ENCODE measurements at places on chromosomes 5 and 9. TPM values are rescaled to one million over a fixed set of nuclear protein-coding genes. Genes with fewer than 3 reads are reported as not detected.

Gene PDGFRB
- 0.62 TPM for total RNA-seq

Gene LEAP2
- 6.0 TPM for total RNA-seq

Gene ORM2
- not detected for total RNA-seq

GRCh38 chr9:91291866-91292265 lies 69.9 kb downstream of the AUH start:
- no peak for DNase-seq

DNA sequence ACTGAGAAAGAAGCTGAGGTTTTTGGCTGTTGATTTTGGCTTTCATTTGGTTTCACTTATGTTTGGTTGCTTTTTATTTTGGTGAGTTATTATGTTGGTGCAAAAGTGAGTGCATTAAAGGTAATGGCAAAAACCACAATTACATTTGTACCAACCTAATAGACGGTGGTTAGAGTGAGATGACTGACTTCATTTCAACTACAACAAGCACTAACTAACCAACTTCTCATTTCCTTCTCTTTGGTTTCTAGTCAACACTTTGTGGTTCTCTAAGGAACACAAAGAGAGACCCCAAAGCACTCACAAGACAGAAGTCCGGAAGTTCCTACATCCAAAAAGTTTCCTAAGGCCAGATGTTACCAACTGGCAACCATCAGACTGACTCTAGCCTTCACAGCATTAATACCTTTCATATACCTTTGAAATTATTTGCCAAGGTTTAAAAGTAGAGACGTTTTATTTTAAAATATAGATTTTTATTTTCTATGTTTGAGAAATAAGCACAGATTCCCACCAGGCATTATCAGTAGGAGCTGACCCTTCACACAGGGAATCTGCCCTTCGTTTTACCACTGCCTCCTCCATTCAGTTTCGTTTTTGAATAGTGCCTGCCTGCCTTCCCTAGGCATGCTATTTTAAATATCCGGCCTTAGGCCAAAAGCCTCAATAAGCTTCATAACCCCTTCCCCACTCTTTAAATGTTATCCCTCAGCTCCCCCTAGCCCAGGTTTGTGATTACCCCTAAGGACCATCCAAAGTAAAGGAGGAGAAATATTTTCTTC lies 301.1 kb upstream of the PTGER4 start:
- no peak for DNase-seq

GRCh38 chr5:143431789-143432188 lies 28.3 kb upstream of the NR3C1 start:
- DNase-seq: no peak

- DNase-seq: no peak
Measured at GRCh38 chr5:151432210-151432609, 15.2 kb upstream of the SLC36A1 start.

DNA sequence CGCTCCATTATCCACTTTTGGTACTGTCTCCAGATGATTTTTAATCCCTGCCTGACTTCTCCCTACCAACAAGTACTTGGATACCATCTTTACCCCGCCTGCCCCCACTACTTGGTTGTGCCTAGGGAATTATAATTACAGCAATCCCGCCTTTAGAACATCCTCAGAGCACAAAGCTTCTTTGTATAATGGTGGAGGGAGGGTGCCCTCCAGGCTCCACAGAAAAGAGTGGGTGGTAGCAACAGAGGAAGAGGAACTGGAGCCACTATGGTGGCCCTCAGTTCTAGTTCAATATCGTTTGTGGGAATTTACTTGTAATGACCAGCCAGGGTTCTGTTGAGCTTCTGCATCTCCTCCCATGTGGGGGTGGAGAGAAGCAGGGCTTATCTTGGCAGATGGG lies 79.0 kb upstream of the RNF38 start:
- no peak for DNase-seq

DNA sequence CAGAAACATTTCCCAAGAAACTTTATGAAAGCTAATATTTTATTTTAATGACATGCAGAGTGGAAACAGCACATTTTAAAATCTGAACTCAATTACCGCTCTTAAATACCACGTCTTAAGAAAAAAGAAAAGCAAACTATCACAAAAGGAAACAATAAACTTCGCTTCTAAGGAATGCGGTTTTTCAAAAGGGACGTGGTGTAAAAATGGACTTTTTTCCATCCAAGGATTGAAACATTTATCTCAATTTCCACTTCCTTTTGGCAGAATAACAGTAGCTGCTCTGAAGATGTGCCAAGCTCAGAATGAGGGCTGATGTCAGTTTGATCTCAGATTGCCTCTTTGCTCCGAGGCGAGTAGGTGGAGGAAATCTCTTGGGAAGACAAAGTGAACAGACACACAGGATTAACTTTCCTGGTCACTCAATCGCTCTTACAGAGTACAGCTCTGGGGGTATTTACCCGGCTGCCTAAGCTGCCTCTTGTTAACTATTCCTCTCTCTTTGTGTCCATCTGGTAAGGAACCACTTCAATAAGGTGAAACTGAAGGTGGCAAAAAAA lies 158.5 kb downstream of the TRPM6 start:
- no peak for DNase-seq

GRCh38 chr5:124021066-124021641 lies 509.2 kb downstream of the CSNK1G3 start:
- DNase-seq: no peak

- DNase-seq: no peak
Measured at GRCh38 chr5:163978897-163979296, 473.5 kb downstream of the MAT2B start.
